Ovary (tissue), 10 donors: ENCODE measurements at places on chromosomes 7 and 10.

- no peaks in the 10 kb centered on the region for H3K36me3 ChIP-seq
- no peaks in the 10 kb centered on the region for H3K4me1 ChIP-seq
- H3K4me3 ChIP-seq, result no peak overlapping the region
- no peaks in the 10 kb centered on the region for H3K27me3 ChIP-seq
Measured at GRCh38 chr7:1705856-1706255, 35.8 kb downstream of the ELFN1 start.

GRCh38 chr7:12322903-12323300 lies 80.8 kb downstream of the VWDE start:
- H3K4me3 ChIP-seq, result no peak overlapping the region
- H3K27ac ChIP-seq, result no peak overlapping the region
- DNase-seq, result no peak
- no peaks in the 10 kb centered on the region for H3K36me3 ChIP-seq
- H3K4me1 ChIP-seq, result no peaks in the 10 kb centered on the region

DNA sequence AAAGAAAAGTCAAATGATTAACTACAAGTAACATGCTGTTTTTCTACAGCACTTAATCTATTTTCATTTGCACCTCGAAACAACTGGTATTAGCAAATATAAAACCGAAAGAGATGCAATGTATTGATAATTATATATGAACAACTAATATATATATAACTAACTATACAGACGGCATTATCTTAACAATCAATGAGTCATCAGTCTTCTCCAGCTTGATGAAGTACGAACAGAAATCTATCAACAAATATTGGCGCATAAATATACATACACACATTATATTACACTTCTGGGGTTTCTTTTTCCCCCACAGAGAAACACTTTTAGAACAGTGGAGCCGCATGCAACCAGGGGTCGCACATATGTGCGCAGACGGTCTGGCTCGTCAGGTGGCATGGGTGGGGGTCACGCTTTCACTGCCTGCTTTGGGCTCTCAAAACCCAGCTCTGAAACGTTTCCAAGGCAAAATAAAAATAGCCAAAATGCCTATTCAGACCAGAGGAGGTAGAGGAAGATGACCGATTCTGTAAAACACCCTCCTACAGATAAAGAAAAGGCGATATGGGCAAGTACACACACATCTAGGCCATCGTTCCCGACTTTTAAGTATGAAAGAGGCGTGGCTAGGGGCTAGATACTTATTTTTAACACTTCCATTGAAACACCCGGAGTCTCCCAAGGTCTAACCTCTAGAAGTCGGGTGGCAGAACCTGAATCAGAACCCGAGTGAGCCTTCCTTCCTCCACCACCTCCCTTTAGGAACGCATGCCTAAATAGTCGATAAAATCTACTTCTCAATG lies 1.7 kb downstream of the ARHGAP12 start:
- DNase-seq, result no peak
- H3K4me3 ChIP-seq, result peak overlapping the region; percentile 80
- peak overlapping the region; percentile 91 for H3K27ac ChIP-seq
- no peaks in the 10 kb centered on the region for H3K27me3 ChIP-seq
- H3K36me3 ChIP-seq, result no peaks in the 10 kb centered on the region

- no peak overlapping the region for H3K27ac ChIP-seq
- H3K4me3 ChIP-seq, result no peak overlapping the region
- H3K4me1 ChIP-seq, result no peaks in the 10 kb centered on the region
- H3K27me3 ChIP-seq, result no peaks in the 10 kb centered on the region
- no peaks in the 10 kb centered on the region for H3K36me3 ChIP-seq
Measured at GRCh38 chr7:67484244-67484751, 487.7 kb downstream of the TYW1 start.

DNA sequence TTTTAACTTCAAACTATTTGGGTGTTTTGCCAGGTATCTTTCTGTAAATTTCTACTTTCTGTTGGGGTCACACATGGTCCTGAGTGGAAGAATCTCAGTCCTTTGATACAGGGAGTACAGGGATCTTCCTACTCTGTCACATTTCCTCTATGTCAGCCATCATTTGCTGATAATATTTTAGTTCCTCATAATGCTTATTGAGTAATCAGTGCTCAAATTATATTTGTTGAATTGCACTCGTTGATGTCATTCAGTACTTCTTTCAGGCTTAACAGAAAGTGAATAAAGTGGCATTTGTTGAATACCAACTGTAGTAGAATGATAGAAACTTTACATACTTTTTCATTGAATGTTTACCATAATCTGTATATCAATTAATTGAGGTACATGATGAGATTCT lies 31.9 kb downstream of the WDR11 start:
- H3K4me3 ChIP-seq, result no peak overlapping the region
- DNase-seq, result no peak
- H3K36me3 ChIP-seq, result no peaks in the 10 kb centered on the region
- no peak overlapping the region for H3K27ac ChIP-seq

DNA sequence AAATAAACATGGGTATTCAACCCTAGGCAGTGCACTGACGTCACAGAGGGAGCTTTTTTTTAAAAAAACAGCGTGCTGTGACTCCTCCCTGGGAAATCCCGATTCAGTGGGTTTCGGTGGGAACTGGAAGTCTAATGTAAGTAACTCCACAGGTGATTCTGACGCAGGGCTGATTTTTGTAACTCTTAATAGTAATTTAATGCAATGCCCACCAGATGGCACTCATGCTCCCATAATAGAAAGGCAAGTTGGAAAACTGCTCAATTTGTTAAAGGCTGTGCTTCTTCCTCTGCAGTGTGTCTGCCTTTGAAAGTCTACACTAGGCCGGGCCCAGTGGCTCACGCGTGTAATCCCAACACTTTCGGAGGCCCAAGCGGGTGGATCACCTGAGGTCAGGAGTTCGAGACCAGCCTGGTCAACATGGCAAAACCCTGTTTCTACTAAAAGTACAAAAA lies 10.9 kb upstream of the RSU1 start:
- no peak overlapping the region for H3K27ac ChIP-seq
- H3K4me3 ChIP-seq, result no peak overlapping the region
- DNase-seq, result peak; percentile 72
- peaks cover 4% of the 10 kb centered on the region for H3K4me1 ChIP-seq
- H3K36me3 ChIP-seq, result no peaks in the 10 kb centered on the region

- H3K27me3 ChIP-seq, result no peaks in the 10 kb centered on the region
- no peaks in the 10 kb centered on the region for H3K4me1 ChIP-seq
- no peak overlapping the region for H3K27ac ChIP-seq
- no peak overlapping the region for H3K4me3 ChIP-seq
- DNase-seq, result no peak
- no peaks in the 10 kb centered on the region for H3K36me3 ChIP-seq
Measured at GRCh38 chr10:9334270-9334669, 1279.8 kb downstream of the GATA3 start.

- DNase-seq, result no peak
- H3K27ac ChIP-seq, result no peak overlapping the region
- H3K4me3 ChIP-seq, result no peak overlapping the region
Measured at GRCh38 chr7:5397736-5398135, 25.9 kb downstream of the TNRC18 start.

DNA sequence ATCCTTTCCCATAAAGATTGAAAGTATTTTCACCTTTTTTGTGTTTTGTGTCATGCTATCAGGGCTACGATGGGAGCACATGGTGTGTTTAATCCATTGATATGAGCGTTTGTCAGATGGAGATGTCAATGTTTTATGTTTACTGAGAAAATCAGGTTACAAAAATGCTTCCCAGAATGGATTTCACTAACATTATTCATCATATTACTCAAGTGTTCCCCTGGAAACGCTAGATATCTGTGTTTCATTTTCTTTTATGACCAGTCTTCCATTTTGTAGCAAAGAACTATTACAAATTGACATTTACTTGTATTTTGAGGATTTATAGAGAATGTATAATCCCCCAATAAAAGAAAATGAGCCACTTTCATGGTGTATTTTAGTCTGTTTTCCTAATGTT lies 293.5 kb upstream of the AKR1E2 start:
- H3K4me1 ChIP-seq, result peaks cover 1% of the 10 kb centered on the region
- DNase-seq, result no peak
- H3K36me3 ChIP-seq, result no peaks in the 10 kb centered on the region
- no peak overlapping the region for H3K4me3 ChIP-seq
- no peak overlapping the region for H3K27ac ChIP-seq

- no peaks in the 10 kb centered on the region for H3K27me3 ChIP-seq
- no peak overlapping the region for H3K27ac ChIP-seq
- no peaks in the 10 kb centered on the region for H3K36me3 ChIP-seq
- no peaks in the 10 kb centered on the region for H3K4me1 ChIP-seq
- H3K4me3 ChIP-seq, result no peak overlapping the region
Measured at GRCh38 chr7:132773527-132773956, 197.3 kb upstream of the PLXNA4 start.

GRCh38 chr7:69967689-69968450 lies 369.6 kb downstream of the AUTS2 start:
- H3K4me1 ChIP-seq, result peaks cover 3% of the 10 kb centered on the region
- no peak for DNase-seq
- no peak overlapping the region for H3K4me3 ChIP-seq
- no peaks in the 10 kb centered on the region for H3K36me3 ChIP-seq
- no peak overlapping the region for H3K27ac ChIP-seq

DNA sequence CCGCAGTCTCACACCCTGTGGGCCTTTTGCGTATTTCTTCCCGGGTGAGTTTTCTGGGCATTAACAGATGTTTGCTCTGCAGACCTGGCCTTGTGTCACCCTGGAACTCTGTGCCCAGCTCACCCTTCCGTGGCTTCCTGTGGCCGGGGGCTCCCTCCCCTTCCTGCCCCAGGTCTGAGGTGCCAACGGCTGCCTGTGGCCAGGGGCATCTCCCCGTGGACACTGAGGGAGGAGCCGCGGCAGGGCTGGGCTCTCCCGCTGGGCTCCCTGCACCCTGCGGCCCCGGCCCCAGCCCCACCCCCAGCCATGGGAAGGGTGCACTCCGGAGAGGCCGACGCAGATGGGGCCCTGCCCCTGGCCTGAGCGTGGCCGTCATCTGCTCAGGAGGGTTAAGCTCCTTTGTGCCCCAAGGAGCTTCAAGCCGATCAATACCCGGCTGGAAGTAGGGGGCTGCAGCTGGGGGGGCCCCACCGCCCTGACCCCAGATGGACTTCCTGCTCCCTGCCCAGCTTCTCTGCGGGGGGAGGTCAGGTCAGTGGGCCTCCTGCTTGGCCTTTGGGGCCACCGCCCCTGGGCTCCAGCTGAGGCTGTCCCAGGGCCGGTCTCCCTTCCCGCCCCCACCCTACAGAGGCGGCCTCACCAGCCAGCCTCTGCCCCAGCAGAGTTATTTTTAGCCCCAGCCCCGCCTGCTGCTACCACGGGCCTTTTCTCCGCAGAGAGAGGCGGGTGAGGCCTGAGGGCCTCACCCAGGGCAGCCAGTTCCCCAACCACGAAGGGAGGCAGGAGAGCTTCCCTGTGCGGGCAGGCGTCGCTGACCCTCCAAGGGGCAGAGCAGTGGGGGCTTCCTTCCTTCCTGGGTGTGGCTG lies 24.2 kb downstream of the PWWP2B start:
- DNase-seq, result peak; percentile 79
- H3K4me1 ChIP-seq, result peaks cover 18% of the 10 kb centered on the region
- no peak overlapping the region for H3K4me3 ChIP-seq

GRCh38 chr10:103709341-103709920 lies 145.9 kb downstream of the SH3PXD2A start:
- H3K27me3 ChIP-seq, result no peaks in the 10 kb centered on the region
- H3K4me1 ChIP-seq, result peaks cover 3% of the 10 kb centered on the region
- no peak overlapping the region for H3K4me3 ChIP-seq
- no peaks in the 10 kb centered on the region for H3K36me3 ChIP-seq
- no peak overlapping the region for H3K27ac ChIP-seq

DNA sequence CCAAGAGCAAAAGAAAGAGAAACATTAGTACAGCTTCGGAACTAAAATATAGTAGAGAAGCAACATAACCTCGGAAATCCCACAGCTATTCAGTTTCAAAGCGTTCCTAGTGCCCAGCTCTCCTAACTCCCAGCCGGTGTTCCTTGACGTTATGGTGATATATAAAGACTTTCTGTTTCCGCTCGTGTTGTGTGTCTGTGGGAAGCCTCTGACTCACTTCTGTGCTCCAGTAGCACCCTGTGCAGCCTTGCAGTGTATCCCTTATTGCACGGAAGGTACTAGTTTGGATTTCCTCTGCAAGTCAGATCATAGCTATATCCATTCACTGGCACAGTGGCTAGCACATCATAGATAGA lies 535 bp downstream of the ASAH2B start:
- peak overlapping the region; percentile 64 for H3K4me3 ChIP-seq
- H3K36me3 ChIP-seq, result no peaks in the 10 kb centered on the region
- H3K27ac ChIP-seq, result peak overlapping the region; percentile 47
- H3K27me3 ChIP-seq, result no peaks in the 10 kb centered on the region
- DNase-seq, result peak; percentile 14

DNA sequence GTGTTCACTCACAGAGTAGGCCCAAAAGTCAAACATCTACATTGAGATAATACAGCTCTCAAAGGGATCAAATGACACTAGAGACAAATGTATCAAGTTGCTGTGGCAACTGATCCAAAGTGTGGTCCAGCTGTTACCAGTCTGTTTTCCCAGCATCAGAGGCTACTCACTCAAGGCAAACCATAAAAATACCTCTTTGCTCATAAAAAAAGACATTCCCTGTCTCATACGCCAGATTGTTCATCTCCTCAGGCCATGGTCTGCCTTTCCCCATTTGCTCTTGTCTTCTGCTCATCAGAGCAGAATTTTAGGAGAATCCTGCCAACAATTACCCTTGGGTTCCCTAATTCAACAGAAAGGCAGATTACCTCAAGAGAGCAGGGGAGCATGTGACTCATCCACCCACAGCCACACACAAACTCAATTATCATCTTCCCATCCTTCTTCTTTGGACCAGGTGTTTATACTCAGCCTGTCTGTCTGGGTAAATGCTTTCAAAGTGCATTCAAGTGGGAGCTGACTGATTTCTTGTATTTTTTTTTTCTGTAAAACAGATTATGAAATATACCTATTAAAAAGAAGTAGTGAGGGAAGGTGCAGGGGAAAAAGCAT lies 226.5 kb upstream of the HPS1 start:
- H3K27me3 ChIP-seq, result no peaks in the 10 kb centered on the region
- H3K4me1 ChIP-seq, result no peaks in the 10 kb centered on the region
- H3K27ac ChIP-seq, result no peak overlapping the region
- DNase-seq, result no peak

DNA sequence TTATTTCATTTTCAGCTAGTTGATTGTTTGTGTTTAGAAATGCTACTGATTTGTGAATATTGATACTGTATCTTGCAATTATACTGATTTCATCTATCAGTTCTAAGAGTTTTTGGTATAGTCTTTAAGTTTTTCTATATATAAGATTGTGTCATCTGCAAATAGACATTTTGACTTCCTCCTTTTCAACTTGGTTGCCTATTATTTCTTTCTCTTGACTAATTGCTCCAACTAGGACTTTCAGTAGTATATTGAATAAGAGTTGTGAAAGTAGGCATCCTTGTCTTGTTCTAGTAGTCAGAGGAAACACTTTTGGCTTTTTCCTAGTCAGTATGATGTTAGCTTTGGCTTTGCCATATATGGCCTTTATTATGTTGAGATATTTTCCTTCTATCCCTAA lies 20.4 kb downstream of the PHTF2 start:
- no peak overlapping the region for H3K27ac ChIP-seq
- DNase-seq, result no peak
- H3K4me1 ChIP-seq, result no peaks in the 10 kb centered on the region
- H3K27me3 ChIP-seq, result no peaks in the 10 kb centered on the region
- H3K36me3 ChIP-seq, result no peaks in the 10 kb centered on the region

GRCh38 chr10:117237401-117237991 lies 3.4 kb upstream of the SLC18A2 start:
- no peaks in the 10 kb centered on the region for H3K36me3 ChIP-seq
- no peaks in the 10 kb centered on the region for H3K4me1 ChIP-seq
- H3K27ac ChIP-seq, result no peak overlapping the region
- no peaks in the 10 kb centered on the region for H3K27me3 ChIP-seq
